ENCODE measurements at places on chromosomes 16 and 17.
A peak's percentile ranks its signal among the peaks of the same experiment; 100 is the strongest.

DNA sequence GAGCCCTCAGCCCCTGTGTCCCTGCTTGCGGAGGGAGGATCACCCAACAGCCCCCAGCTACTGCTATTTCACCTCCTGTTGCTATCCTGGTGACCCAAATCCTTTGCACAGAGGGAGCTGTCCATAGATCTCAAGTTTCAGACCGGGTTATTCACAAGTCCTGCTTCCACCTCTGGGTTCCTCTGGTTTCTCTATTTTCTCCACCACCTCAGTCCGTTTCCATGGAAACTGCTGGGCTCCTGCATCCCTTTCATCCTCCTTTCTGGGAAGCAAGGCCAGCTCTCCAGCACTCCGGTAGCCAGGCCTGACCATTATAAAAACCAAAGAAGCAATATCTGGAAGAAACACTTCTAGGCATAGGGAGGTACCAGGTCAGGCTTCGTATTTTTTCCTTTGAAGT, 4.8 kb upstream of the CALB2 start:
- no peak for DNase-seq

- DNase-seq, result no peak
Observed at GRCh38 chr16:54517181-54517580, 230.6 kb upstream of the IRX3 start.

- no peak for DNase-seq
Observed at GRCh38 chr17:75697651-75698291, 23.5 kb upstream of the ITGB4 start.

GRCh38 chr16:23836404-23837311, 875 bp downstream of the PRKCB start:
- peak; percentile 82 for DNase-seq

DNA sequence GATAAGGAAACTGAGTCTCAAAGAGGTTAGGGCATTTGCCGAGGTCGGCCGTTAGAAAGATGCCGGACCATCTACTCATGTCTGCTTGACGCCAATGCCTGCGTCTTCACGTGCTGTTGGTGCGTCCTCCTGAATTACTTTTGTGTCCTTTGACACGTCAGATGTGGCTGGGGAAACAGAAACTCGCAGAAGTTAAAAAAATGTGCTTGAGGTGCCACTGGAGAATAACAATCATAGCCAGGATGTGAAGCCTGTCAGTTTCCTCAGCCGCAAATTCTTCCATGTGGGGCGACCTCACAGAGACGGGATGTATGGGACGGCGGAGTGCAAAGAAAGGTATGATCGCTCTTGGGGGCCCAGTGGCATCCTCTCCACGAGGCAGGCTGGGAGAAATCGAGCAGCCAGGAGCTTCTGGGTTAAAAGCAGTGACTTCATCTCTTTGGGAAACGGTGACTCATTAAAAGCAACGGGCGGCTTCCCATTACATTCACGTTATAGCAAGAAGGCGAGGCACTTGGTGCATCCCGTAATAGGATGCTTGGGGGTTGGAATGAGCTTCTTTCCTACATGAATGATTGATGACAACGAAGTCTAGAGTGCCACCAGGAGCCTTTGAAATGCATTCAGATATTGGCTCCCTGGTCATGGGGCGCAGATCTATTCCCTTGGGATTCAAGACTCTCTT, 67.8 kb downstream of the BMERB1 start:
- DNase-seq, result no peak

DNA sequence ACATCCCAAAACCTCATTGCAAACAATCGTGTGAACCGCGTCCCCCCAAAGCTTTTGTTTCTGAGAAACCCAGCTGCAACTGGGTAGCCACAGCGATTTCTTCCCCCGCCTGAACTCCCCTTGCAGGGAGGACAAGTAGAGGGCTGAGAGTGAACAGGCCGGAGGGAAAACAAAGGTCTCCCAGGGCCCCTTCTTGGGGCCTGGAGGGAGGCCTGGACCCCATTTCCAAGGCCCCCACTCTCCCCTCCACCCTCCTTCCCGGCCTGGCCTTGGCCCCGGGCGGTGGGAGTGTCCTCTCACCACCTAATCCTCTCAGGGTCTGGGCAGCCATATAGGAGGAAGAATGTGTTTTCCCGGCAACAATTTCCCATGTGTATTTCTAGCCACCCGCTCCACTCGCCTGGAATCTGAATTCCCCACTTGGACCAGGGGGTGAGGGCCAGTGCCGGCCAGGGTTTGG, 2.6 kb downstream of the GLIS2 start:
- no peak for DNase-seq

DNA sequence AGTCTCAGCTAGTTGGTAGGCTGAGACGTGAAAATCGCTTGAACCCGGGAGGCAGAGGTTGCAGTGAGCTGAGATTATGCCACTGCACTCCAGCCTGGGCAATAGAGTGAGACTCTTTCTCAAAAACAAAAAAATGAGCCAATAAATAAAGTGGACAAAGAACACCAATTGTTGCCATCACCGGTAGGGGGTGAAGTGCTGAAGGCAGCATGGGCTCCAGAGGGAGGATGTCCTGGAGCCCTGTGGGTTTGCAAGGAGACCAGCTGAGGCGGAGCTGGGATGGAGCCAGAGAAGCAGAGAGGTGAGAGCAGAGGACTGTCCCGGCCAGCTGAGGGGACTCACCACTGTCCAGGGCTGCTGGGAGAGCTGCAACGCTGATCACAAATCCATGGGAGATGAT, 13.8 kb downstream of the CHST6 start:
- DNase-seq, result no peak

- DNase-seq, result peak; percentile 64
Observed at GRCh38 chr16:31200821-31201568, 1.6 kb downstream of the PYCARD start.

GRCh38 chr17:74864866-74865395, 5.2 kb upstream of the GRIN2C start:
- DNase-seq, result peak; percentile 81

- peak; percentile 84 for DNase-seq
Observed at GRCh38 chr17:7294614-7295153, at the start of gene YBX2. Gene YBX2, minus strand, starts transcription at chr17:7294639. Its CDS starts 139 bp downstream, at chr17:7294500.

GRCh38 chr17:76193591-76193990, 46.7 kb downstream of the RNF157 start:
- no peak for DNase-seq

All from B cell (primary cell).